Stimulated activated memory B cell treated with anti-CD40 and anti-IgM and Interleukin-4, amounts not matched to agents 10 μg/mL and 1 μg/mL and 100 μg/mL, for 72 hours (primary cell): ENCODE measurements at places on chromosomes 2 and 18.

GRCh38 chr2:147469471-147469870 is 375.4 kb upstream of the ACVR2A start:
- no peak overlapping the region for H3K4me3 ChIP-seq
- no peaks in the 10 kb centered on the region for H3K36me3 ChIP-seq
- no peaks in the 10 kb centered on the region for H3K4me1 ChIP-seq
- no peak overlapping the region for H3K27ac ChIP-seq
- no peak for ATAC-seq

- H3K27me3 ChIP-seq: no peaks in the 10 kb centered on the region
- H3K4me3 ChIP-seq: no peak overlapping the region
- no peaks in the 10 kb centered on the region for H3K4me1 ChIP-seq
- no peak overlapping the region for H3K27ac ChIP-seq
- ATAC-seq: no peak
Measured at GRCh38 chr2:142536966-142537365, 340.5 kb upstream of the KYNU start.

DNA sequence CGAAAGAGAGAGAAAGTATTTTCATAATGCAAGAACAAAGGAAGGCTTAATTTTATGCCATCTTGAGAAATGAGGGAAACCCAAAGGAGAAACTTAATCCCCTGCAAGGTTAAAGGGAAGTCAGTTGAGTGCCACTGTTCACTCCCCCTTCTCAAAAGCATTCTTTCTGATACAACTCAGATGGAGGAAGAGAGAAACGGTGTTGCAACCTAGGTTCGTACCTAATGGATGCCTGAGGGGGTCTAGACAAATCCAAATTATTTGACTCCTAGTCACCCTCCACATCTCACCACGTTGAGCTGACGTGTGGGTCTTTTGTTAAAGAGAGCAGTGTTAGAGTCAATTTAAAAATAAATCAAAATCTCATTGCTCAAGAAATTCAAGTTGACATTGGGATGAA is 52.6 kb upstream of the UNC80 start:
- no peak overlapping the region for H3K4me3 ChIP-seq
- no peaks in the 10 kb centered on the region for H3K4me1 ChIP-seq
- no peaks in the 10 kb centered on the region for H3K27me3 ChIP-seq
- no peak for ATAC-seq
- H3K36me3 ChIP-seq: no peaks in the 10 kb centered on the region
- no peak overlapping the region for H3K27ac ChIP-seq

- no peak for ATAC-seq
- H3K27me3 ChIP-seq: no peaks in the 10 kb centered on the region
- no peak overlapping the region for H3K4me3 ChIP-seq
Measured at GRCh38 chr2:204234879-204235278, 298.3 kb downstream of the ICOS start.

DNA sequence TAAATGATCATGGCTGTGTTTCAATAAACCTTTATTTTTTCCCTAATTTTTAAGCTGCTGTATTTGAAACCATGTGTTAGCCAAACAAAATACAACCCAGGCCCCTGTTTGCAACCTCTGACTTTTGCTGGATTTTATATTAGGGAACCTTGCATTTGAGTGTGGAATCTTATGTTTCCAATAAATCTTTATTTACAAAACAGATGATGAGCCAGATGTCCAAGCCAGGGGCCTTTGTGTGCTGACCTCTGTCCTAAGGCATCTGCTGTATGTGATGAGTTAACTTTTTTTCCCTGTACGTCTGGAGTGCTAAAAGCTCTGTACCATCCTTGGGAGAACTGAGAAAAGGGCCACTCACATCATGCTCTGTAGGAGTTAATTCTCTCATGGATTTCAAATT is 162.9 kb downstream of the TRIB2 start:
- H3K27me3 ChIP-seq: no peaks in the 10 kb centered on the region
- no peak overlapping the region for H3K27ac ChIP-seq
- H3K4me3 ChIP-seq: no peak overlapping the region
